GM03348 (cell line): ENCODE measurements at places on chromosomes 7 and 10.

GRCh38 chr10:24791084-24791726, 67.5 kb upstream of the ARHGAP21 start:
- DNase-seq = no peak

DNA sequence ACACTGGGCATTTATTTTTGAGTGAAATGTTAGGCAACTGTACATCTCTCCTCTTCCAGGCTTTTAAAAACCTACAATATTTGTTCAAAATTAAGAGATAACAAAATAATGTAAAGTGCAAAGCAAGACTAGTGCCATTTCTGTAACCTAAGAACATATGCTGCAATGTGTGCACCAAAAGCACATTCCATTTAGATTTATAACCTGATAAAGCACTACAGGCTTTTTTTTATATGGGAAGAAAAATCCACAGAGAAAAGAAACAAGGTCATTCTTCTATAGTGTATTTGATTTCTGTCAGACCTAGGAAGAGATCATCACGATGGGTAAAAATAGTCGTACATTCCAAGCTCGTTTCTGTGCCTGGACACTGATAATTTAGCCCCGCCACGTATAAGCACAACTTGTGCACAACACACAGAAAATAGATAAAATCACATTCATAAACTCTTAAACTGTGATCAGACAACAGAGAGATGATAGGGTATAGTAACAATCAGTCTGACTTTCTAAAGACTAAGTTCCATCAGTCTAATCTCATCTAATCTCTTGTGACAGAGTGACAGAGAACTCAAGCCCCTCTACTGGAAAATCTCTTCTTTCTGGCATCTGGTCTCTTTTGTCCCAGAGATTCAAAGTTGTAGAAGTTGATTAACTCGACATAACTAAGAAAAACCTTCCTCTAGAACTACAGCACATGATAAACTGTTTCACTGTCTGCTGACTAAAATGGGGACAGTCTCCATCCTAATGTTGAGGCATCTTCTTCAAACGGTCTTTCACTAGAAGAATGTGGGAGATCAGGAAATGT, 6.7 kb downstream of the LAMB1 start:
- DNase-seq = peak; percentile 32

- DNase-seq = peak; percentile 4
These were observed 967.2 kb downstream of the XPNPEP1 start for GRCh38 chr10:108956149-108956548.

GRCh38 chr10:133000648-133001047, 58.3 kb upstream of the CFAP46 start:
- no peak for DNase-seq

DNA sequence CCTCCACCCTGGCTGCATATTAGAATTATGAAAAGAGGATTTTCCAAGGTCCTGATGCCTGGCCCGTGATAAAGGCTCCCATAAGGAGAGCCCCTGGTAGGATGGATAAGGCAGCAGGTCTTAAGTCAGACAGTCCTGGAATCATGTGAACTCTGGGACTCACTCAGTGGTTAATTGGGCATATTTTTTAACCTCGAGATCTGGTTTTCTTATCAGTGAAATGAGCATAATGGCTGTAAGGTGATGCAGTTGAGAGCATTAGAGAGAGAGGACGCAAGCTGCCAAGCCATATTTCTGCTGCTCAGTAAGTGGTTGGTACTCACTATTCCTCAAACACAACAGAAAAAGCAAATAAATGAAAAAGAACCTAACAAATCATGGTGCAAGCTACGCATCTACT, 37.8 kb downstream of the TARP start:
- no peak for DNase-seq

DNA sequence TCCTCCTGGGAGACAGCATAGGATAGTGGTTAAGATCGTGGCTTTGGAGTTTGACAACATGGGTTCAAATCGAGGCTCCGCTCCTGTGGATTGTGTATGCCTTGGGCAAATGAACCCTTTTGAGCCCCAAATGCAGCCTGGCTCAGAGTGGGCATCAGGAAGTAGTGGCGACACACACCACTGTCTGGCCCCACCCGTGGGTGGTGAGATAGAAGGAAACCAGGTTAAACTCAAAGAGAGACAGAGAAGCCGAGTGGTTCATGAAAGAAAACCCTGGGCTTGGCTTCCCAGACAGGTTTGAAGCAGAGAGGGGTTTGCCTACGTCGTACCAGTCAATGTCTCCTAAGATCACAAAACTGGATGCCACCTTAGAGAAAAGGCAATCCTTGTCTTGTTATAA, 57.7 kb downstream of the PRTFDC1 start:
- no peak for DNase-seq
